Naive B cell (primary cell): ENCODE measurements at places on chromosomes 12 and 14. TPM values are rescaled to one million over a fixed set of nuclear protein-coding genes. Genes with fewer than 3 reads are reported as not detected.

The SOX5 gene
- 6.3 TPM for polyA plus RNA-seq

DNA sequence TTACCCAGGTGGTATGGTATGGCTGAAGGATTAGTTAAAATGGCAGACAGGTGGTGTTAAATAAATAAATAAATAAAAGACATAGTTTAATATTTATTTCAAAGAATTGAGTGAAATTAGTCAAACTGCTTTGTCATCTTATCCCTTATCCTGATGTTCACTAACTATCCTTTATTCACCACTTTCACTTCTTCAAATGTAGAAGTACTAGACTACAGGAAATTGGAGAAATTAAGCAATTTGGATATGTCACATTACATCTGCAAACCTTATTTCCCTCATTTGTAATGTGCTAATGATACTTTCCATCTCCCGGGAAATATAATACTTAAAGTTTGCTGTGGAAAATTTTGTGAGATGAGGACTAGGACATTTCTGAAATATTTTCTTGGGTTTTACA, 1195.7 kb downstream of the LRFN5 start:
- no peaks in the 10 kb centered on the region for H3K27me3 ChIP-seq
- H3K4me1 ChIP-seq, result no peaks in the 10 kb centered on the region
- DNase-seq, result no peak
- no peaks in the 10 kb centered on the region for H3K36me3 ChIP-seq

DNA sequence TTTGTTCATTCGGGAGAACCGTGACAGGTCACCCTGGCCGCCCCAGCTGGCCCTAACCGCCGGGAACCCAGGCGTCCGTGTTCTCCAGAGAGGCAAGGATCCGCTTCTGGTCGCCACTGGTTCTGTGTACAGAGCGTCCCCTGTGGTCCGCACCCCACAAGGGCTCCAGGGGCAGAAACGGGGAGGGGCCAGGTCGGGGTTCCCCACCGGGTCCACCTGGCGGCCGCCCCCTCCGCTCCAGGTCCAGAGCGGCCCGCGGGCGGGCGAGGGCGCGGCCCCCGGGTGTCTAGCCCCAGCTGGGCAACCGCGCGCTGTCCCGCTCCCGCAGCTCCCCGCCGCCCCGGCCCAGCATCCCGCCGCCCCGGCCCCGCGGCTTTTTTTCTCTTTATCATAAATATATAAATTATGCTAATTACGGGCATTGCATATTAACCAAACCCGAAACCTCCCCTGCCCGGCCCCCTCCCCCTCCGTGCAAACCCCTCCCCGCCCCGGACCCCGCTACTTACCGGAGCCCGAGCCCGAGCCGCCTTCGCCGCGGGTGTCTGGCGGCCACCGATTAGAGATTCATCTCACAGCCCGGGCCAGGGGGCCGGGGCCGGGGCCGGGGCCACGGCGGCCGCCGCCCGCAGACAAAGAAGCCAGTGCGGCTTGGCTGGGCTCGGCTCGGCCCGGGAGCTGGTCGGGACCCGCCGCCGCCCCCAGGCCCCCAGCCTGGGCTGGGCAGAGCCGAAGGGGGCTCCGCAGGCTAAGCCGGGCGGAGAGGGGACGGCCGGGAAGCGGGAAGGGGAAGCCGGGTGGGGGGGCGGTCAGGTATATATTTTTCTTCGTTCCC, 512 bp downstream of the POU6F1 start:
- peak overlapping the region; percentile 96 for H3K4me3 ChIP-seq
- peak; percentile 58 for DNase-seq
- H3K27me3 ChIP-seq, result no peaks in the 10 kb centered on the region
- H3K27ac ChIP-seq, result peak overlapping the region; percentile 84

DNA sequence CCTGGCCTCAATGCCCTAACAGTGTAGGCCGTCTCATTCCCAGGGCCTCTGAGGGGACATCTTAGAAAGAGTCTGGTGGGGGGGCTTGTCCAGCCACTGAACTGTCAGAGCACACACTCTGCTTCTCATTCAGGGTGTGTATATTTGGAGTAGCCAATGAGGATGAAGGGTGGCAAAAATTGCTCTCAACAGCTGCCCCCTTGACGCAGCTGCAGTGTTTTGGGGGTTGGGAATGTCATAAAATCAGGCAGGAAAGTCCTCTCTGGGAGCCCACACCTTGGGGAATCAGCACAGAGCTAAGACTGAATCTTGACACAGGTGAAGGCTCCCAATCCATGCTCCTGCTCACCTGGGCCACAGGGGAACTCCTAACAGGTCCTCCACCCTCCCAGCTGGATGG, 1.5 kb downstream of the RASAL1 start:
- H3K4me1 ChIP-seq, result peaks cover 35% of the 10 kb centered on the region
- no peak overlapping the region for H3K27ac ChIP-seq
- H3K36me3 ChIP-seq, result no peaks in the 10 kb centered on the region
- no peak for DNase-seq

GRCh38 chr14:80982711-80983110, 27.3 kb downstream of the TSHR start:
- peaks cover 3% of the 10 kb centered on the region for H3K27me3 ChIP-seq
- peak overlapping the region; percentile 40 for H3K27ac ChIP-seq
- H3K36me3 ChIP-seq, result no peaks in the 10 kb centered on the region
- no peaks in the 10 kb centered on the region for H3K4me1 ChIP-seq
- no peak for DNase-seq
- H3K4me3 ChIP-seq, result no peak overlapping the region

DNA sequence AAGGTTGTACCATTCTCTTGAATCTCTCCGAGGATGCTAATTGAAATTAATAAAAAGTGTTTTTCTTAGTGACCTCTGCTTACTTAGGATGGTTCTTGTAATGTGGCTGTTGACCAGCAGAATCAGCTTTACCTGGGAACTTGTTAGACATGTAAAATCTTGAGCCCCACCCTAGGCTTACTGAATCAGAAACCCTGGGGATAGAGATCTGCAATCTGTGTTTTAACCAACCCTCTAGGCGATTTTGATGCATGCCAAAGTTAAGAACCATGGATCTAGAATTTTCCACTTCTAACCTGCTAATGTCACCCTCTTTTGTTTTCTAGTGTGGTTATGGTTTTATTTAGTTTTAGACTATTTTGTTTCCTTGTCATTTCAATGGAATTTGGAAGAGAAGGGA, 6.5 kb downstream of the NUBPL start:
- DNase-seq, result no peak
- no peak overlapping the region for H3K27ac ChIP-seq
- H3K36me3 ChIP-seq, result no peaks in the 10 kb centered on the region
- no peaks in the 10 kb centered on the region for H3K27me3 ChIP-seq
- H3K4me1 ChIP-seq, result peaks cover 15% of the 10 kb centered on the region
- no peak overlapping the region for H3K4me3 ChIP-seq

- peaks cover 8% of the 10 kb centered on the region for H3K36me3 ChIP-seq
- peaks cover 19% of the 10 kb centered on the region for H3K4me1 ChIP-seq
- H3K27ac ChIP-seq, result no peak overlapping the region
- DNase-seq, result no peak
- no peaks in the 10 kb centered on the region for H3K27me3 ChIP-seq
Observed at GRCh38 chr12:50287271-50287670, 4.0 kb upstream of the LIMA1 start.

- no peaks in the 10 kb centered on the region for H3K36me3 ChIP-seq
- no peak overlapping the region for H3K4me3 ChIP-seq
- no peaks in the 10 kb centered on the region for H3K4me1 ChIP-seq
- no peak overlapping the region for H3K27ac ChIP-seq
Observed at GRCh38 chr12:66541426-66541825, 137.4 kb downstream of the GRIP1 start.

GRCh38 chr14:64196814-64197411, 97.3 kb downstream of the ESR2 start:
- peaks cover 43% of the 10 kb centered on the region for H3K4me1 ChIP-seq
- H3K4me3 ChIP-seq, result peak overlapping the region; percentile 97
- H3K27me3 ChIP-seq, result no peaks in the 10 kb centered on the region

DNA sequence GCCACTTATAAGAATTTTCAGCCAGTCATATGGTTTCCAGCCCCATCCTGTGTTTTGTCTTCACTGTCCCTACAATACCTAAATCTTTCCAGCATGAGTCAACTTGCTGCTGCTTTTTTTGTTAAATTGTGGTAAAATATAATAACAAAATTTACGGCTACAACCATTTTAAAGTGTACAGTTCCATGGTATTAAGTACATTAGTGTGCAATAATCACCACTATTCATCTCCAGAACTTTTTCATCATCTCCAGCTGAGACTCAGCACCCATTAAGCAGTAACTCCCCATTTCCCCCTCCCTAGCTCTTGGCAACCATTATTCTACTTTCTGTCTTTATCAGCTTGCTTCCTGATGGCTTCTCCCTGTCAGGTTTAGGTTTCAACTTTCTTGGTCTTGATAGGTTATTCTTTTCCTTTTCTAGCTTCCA, 39.1 kb downstream of the FRS2 start:
- peak overlapping the region; percentile 83 for H3K27ac ChIP-seq
- H3K36me3 ChIP-seq, result no peaks in the 10 kb centered on the region
- no peak overlapping the region for H3K4me3 ChIP-seq
- peaks cover 46% of the 10 kb centered on the region for H3K4me1 ChIP-seq

DNA sequence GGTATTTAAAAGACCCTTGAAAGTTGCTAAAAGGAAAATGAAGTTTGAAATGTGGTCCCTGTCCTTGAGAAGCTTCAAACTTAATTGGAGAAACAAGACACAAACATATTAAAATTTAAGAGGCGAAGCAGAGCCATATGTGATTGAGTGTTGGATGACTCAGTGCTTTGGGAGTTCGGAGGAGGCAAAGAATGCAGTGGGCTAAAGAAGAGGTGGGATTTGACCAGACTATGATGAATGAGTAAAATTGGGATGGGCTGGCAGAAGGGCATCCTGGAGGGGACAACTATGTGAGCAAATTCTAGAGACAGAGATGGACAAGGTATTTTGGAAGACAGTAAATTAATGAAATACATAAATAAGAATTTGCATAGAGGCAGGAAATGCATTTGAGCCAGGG, 358.6 kb downstream of the EGLN3 start:
- no peak for DNase-seq
- H3K27me3 ChIP-seq, result no peaks in the 10 kb centered on the region
- no peaks in the 10 kb centered on the region for H3K36me3 ChIP-seq
- H3K4me1 ChIP-seq, result no peaks in the 10 kb centered on the region
- H3K4me3 ChIP-seq, result no peak overlapping the region
- peak overlapping the region; percentile 22 for H3K27ac ChIP-seq

GRCh38 chr12:89257340-89257739, 95.0 kb downstream of the DUSP6 start:
- no peak overlapping the region for H3K27ac ChIP-seq
- no peaks in the 10 kb centered on the region for H3K27me3 ChIP-seq
- H3K36me3 ChIP-seq, result peaks cover 8% of the 10 kb centered on the region
- no peak for DNase-seq

The ENDOU gene
- not detected for polyA plus RNA-seq

The CRIP1 gene
- polyA plus RNA-seq, result 189 TPM

- no peak overlapping the region for H3K4me3 ChIP-seq
- H3K27me3 ChIP-seq, result no peaks in the 10 kb centered on the region
- peaks cover 7% of the 10 kb centered on the region for H3K36me3 ChIP-seq
- no peak overlapping the region for H3K27ac ChIP-seq
- peaks cover 70% of the 10 kb centered on the region for H3K4me1 ChIP-seq
- DNase-seq, result peak; percentile 54
Observed at GRCh38 chr12:57001448-57001906, 4.9 kb downstream of the ZBTB39 start.

The B3GNT4 gene
- polyA plus RNA-seq, result not detected

DNA sequence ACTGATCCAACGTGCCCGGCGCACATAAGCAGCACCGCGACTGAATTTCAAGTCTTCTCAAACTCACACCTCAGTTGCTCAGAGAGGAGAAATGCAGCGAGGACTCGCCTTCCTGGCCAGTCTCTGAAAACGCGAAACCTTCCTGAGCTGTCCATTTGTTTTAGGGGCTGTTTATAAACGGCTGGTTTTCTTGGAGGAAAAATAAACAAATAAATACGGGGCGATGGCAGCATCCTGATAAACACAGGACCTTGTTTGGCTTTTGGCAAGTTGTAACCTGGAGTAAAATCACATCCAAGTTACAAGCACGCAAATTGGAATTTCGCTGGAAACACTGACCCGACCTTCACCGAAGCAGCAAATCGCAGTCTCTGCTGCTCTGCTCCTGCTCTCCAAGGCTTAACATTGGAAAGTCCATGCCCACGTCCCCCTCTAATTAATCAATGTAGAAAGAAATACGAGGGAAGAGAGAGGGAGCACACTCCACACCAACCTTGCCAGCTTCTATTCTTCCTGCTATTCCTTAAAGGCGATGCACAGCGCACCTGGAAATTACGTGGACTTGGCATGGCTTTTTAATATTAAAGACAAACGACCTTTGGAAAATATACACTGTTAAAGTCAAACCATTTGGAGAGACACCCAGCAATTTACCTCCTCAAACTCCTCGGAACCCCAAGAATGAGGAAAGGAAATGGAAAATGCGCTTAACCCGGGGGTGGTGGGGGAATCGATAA, 248.8 kb downstream of the APAF1 start:
- peaks cover 48% of the 10 kb centered on the region for H3K27me3 ChIP-seq
- no peak overlapping the region for H3K4me3 ChIP-seq
- no peak overlapping the region for H3K27ac ChIP-seq

DNA sequence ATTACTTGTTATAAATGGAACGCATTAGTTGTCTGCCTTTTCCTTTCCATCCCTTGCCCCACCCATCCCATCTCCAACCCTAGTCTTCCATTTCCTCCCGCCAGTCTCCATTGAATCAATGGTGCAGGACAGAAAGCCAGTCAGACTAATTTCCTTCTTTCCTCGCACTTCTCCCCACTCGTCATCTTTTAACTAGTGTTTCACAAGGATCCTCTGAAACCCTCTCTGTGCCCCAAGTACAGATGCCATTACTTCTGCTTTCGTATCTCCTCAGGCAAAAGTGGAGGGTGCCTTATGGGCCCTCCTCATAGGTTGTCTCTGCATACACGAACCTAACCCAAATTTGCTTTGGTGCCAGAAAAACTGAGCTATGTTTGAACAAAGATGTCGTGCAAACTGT, 4.2 kb downstream of the DAZAP2 start:
- peaks cover 20% of the 10 kb centered on the region for H3K36me3 ChIP-seq
- no peak for DNase-seq
- peaks cover 83% of the 10 kb centered on the region for H3K4me1 ChIP-seq
